HTR-8/SVneo (cell line): ENCODE measurements at places on chromosomes 6 and 20.
A peak's percentile ranks its signal among the peaks of the same experiment; 100 is the strongest.

DNA sequence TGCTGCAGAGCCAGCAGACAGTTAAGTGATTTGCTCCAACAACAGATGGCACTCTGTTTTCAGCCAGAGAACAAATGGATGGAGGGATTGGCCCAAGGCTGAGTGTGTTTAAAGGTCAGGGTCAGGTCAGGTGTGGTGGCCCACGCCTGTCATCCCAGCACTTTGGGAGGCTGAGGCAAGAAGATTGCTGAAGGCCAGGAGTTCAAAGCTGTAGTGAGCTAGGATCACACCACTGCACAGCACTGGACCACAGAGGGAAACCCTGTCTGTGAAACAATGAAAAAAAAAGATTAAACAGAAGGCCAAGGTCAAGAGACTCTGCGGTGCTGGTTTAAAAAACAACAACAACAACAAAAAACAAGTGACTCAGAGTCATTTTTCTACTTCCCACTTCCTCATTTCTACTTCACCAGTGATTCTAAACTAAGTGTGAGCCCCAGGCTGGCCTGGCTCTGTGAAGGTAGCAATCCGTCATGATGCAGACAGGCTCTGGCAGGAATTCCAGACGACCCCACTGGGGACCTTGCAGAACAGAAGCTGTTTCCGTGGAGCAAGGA is 42.5 kb upstream of the ARMC2 start:
- DNase-seq = no peak

DNA sequence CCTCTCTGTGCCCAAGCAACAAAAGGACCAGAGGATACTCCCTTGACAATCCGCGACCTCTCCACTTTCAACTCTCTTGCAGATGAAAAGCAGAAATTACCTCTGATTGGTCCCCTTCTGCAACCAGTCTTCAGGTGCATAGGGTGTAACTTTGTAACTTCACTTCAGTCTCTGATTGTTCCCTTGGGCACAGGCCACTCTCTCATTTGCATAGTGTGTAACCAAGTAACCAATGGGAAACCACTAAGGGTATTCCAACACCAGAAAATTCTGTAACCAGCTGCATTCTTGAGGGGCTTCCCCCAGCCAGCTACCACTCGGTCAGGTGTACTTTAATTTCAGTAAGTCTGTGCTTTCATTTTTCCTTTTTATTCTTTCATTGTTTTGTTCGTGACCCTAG is 4.4 kb upstream of the RAET1L start:
- DNase-seq = no peak

- DNase-seq = no peak
Measured at GRCh38 chr6:122801397-122801796, 12.3 kb downstream of the SMPDL3A start.

GRCh38 chr6:12931639-12932038 is 215.1 kb downstream of the PHACTR1 start:
- DNase-seq = no peak

- DNase-seq = no peak
Measured at GRCh38 chr6:2355150-2355549, 109.7 kb upstream of the GMDS start.

GRCh38 chr6:97524811-97525210 is 241.8 kb upstream of the MMS22L start:
- no peak for DNase-seq

GRCh38 chr6:143135325-143135724 is 74.6 kb downstream of the AIG1 start:
- no peak for DNase-seq

DNA sequence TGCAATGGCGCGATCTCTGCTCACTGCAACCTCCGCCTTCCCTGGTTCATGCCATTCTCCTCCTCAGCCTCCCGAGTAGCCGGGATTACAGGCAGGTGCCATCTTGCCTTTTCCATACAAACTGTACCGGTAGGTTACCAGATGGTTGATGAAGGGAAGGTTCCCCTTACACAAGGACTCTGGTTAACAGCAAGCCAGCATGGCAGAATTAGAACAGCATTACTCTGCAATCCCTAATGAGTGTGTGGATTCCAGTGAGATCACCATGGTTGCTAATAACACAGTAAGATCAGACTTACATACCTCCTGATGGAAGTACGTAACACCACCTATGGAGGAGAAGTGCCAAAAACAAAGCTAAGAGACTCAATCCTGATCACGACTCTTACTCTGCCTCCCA is 51.7 kb downstream of the TTI1 start:
- DNase-seq = no peak

DNA sequence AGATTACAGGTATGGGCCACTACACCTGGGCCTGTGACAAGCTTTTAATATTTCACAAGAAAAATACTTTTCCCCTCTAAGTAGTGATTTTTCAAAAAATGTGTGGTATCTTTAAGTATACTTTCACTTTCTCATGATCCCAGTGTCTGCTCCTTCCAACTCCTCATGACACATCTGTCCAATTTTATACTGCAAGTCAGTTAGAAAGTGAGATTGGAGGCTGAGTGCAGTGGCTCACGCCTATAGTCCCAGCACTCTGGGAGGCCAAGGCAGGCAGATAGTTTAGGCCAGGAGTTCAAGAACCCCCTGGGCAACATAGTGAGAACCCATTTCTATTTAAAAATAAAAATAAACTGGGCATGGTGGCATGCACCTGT is 20.2 kb downstream of the PIM1 start:
- no peak for DNase-seq

DNA sequence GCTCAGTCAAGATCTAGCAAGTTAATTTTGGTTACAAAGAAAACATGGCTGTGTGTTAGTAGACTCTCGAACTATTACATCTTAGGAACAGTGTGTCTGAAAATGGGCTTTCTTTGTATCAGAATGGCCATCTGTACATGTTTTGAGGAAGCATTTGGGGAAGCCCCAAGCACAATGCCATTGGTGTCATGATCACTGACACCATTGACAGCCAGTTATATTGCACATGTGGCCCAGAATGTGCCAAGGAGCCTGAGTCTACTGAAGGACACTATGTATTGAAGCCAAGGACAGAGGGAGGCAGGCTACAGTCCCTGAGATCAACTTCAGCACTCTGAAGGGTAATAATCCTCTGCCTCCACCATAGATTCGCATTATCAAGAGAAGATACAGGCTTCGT is 12.6 kb upstream of the FAM50B start:
- DNase-seq = no peak

- no peak for DNase-seq
Measured at GRCh38 chr6:15752820-15753219, 90.0 kb upstream of the DTNBP1 start.

- DNase-seq = no peak
Measured at GRCh38 chr6:43506171-43506570, 4.0 kb downstream of the LRRC73 start.

GRCh38 chr20:55160037-55160436 is 684.6 kb downstream of the DOK5 start:
- DNase-seq = peak; percentile 29

GRCh38 chr6:48570656-48571055 is 459.7 kb upstream of the PTCHD4 start:
- DNase-seq = no peak

DNA sequence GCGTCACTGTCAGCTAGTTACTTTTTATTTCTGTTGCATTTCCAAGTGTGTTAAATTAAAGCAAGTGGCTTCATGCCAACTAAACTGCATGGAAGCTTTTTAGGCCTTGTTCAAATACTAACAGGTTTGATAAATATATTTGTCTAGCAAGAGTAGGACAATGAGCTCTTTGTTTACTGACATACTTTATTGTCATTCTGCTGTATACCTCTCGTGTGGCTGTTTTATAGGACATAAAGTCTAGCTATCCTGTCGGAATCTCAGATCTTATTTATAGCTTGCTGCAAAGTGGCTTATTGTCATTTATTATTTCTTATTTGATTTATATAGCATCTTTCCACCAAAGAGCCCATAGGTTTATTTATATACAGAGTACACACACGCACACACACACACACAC is 711.1 kb downstream of the KIF16B start:
- DNase-seq = no peak

GRCh38 chr20:32495217-32495565 is 89.9 kb downstream of the NOL4L start:
- no peak for DNase-seq
